ENCODE measurements at places on chromosomes 6 and 20. TPM values are rescaled to one million over a fixed set of nuclear protein-coding genes. Genes with fewer than 3 reads are reported as not detected.

Gene RFX6
- total RNA-seq: not detected

Gene DEFB125
- total RNA-seq: not detected

Gene EFHC1
- total RNA-seq: 21.9 TPM

Gene SLC22A23
- 15.6 TPM for total RNA-seq

Gene APCDD1L
- total RNA-seq: 3.9 TPM

Gene FAM83C
- not detected for total RNA-seq

Gene CDSN
- total RNA-seq: not detected

Gene FOXF2
- total RNA-seq: 5.5 TPM

Gene ID4
- total RNA-seq: 0.37 TPM

Gene PTPRT
- not detected for total RNA-seq

Gene MTRF1L
- 19.8 TPM for total RNA-seq

Gene TCP1
- 314 TPM for total RNA-seq

Gene MCUR1
- 9.2 TPM for total RNA-seq

Gene C4B
- total RNA-seq: 1.4 TPM

Gene GNMT
- not detected for total RNA-seq

Gene RIMS4
- not detected for total RNA-seq

Gene TMEM151B
- total RNA-seq: not detected

Gene POPDC3
- total RNA-seq: 23.7 TPM

All from subcutaneous preadipocyte (primary cell).